NCI-H345 (cell line): ENCODE measurements at places on chromosomes 3 and 15.
A peak's percentile ranks its signal among the peaks of the same experiment; 100 is the strongest.

GRCh38 chr3:57972531-57973111 is 35.6 kb upstream of the FLNB start:
- no peak for DNase-seq

DNA sequence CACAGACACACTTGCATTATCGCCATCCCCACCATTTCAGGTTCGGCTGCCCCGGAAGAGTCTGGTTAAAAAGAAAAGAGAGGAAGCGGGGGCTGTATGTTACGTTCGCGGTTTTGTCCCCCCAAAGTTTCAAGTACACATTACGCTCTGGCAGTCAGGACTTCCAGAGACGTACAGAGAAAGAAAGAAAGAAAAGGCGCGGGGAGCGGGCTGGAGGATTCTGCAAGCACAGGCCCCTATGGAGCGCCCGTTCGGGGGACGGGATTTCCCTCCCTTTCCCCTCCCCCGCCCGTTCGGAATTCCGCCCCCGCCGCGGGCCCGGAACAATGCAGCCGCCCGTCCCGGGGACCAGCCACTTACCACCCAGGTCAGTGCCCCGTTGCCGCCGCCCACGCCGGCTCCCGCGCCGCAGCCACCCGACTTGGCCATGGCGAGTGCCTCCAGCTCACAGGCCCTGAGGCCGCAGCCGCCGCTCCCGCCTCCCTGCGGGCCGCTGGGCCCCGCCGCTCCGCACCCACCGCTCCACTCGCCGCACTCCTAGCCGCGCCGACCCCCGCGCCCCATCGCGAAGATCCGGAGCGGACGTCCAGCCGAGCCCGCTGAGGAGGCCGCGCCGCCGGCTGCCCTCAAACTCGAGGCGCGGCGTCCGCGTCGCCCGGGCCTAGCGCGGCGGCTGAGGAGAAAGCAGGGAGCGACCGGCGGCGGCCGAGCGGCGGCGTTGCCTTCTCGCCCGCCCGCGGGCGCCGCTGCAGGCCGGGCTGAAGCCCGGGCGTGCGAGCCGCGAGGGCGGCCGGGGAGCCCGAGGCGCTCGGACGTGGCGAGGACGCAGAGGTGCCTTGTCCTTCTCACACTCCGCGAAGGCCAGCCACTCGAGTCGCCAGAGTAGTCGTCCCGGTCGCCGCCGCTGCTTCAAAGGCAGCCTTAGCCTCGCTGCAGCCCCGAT is 567 bp downstream of the TOP2B start:
- peak; percentile 45 for DNase-seq

- peak; percentile 14 for DNase-seq
Measured at GRCh38 chr3:180855364-180855763, 57.1 kb upstream of the FXR1 start.

DNA sequence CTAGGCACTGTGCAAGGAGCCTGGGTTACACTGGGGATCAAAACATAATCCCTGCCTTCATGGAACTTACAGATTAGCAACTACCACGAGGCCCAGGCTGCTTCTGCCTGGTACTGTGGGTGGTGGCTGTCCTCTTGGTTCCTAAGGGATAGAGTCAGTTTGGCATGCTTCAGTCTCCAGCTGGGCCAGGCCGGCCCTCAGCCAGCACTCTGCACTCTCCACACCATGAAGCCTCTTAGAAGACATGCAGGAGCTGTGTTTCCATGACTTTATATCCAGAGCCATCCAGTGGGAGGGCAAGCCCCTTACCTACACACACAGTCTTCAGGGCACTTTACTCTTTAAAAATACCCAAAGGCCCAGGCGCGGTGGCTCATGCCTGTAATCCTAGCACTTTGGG is 54.4 kb downstream of the ATP1B3 start:
- no peak for DNase-seq

- no peak for DNase-seq
Measured at GRCh38 chr3:25421747-25422146, 6.3 kb upstream of the RARB start.
